ENCODE measurements at places on chromosomes 7 and 10.

DNA sequence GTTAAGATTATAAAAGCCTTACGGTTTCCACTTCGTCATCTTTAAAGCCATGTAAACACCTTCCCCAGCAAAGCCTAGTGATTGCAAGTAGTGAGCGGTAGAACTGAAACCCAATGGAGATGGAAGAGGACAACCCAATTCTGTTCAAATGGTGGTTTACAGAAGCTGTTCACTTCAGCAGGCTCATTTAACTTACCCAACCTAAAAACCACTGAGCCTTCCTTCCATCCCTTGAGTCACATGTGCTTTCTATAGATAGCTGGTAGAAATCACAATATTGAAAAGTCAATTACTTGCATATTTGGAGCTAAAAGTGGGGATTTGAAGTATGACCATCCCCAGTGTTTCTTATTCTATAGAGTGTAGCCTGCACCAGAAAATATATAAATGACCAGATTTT, 667.7 kb downstream of the SUGCT start:
- DNase-seq = no peak

GRCh38 chr7:42049761-42050160, 187.2 kb downstream of the GLI3 start:
- DNase-seq = no peak

DNA sequence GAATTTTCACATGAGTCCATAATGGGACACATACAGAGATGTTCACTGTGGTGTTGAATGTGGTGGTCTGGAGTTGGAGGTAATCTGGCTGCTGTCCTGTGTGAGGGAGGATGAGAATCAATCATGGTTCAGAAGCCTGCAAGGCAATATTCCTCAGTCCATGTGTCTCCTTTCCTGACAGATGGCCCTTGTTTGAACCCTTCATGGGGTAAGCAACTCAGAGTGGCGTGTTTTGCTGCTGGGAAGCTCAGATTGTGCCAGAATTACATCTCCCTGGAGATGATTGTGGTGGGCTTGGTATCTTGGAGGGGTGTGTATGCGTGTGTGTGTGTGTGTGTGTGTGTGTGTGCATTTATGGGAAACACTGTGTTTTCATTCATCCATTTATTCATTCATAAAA, 44.5 kb upstream of the COMTD1 start:
- DNase-seq = no peak

DNA sequence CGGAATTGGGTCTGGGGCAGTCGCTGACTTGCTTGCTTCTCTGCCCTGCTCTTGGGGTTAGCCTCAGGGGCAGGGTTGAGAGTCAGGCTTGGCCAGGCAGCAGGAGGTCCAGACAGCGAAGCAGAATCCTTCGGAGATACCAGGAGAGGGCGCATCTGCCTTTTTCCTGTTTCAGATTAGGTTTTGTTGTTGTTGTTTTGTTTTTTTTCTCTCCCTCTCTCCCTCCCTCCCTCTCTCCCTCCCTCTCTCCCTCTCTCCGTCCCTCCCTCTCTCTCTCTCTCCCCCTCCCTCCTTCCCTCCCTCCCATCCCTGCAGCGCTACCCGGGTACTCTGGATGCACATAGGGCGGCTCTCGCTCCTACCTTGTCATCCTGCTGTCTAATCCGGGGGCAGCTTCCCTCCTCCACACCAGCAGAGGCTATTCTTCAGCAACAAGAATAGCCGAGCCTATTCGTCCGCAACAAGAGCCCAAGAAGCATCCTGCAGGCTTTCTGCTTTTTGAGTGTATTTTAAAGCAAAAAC, 758 bp upstream of the OPTN start:
- DNase-seq = peak; percentile 65

DNA sequence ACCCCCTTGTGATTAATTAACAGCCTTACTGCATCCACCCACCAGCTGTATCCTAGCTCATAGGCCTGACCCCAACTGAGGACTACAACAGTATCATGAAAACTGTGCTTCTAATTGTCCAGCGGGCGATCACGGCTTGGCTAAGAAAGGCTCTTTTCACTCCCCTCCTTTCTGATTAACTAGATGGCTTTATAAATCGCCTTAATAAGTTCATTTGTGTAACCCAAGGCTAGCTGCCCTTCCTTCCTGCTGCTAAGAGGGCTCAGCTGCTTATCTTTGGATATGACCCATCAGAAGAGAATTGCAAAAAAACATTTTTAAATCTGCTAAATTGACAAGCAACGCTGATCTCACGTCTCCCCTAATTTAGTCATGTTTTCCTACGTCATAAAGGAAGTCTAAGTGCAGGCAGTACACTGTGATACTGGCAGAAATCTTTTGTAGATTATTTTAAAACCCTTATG, 163.0 kb upstream of the LAMB4 start:
- DNase-seq = no peak

DNA sequence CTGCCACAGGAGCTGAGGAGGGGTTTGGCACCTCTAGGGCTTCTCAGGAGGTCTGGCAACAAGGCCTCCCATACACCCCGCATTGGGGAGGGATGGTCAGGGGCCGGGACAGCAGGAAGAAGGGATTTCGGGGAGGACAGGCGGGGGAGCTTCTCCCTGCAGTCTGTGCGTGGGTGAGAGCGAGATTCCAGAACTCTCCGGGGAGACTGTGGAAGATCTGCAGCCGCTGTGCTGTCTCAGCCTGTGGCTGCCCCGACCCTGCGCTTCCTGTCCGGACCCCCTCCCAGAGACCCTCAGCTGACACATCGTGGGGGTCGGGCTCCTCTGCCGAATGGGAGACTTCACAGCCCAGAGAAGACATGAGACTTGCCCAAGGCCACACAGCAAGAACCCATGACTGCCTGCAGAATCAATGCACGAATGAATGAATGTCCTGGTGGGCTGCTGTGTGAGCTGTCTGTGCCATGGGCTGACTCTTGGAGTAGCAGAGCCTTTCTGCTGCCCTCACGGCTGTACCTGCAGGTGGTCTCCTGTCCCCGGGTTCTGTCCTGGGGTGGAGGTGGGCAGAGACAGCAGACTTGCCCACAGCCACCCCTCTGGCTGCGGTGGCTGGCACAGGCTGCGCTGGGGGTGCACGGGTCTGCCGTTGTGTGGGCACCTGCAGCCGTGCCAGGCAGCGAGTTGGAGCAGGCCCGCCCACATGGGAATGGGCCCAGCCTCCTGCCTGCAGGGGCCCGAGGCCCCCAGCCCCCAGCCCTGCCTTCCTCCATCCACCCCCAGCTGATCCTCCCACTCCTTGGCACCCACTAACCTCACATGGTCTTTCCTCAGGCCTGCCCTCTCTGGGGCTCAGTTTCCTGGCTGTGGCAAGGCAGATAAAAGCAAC, 16.3 kb upstream of the LFNG start:
- no peak for DNase-seq

GRCh38 chr10:77602231-77602912, 35.2 kb downstream of the KCNMA1 start:
- no peak for DNase-seq

- no peak for DNase-seq
Observed at GRCh38 chr10:78045237-78045636, 11.6 kb downstream of the RPS24 start.

GRCh38 chr7:7812112-7812511, 93.7 kb upstream of the RPA3 start:
- DNase-seq = no peak

- peak; percentile 58 for DNase-seq
Observed at GRCh38 chr10:128859738-128860386, 607.2 kb upstream of the MGMT start.

- DNase-seq = no peak
Observed at GRCh38 chr7:1865571-1866255, 195.6 kb downstream of the ELFN1 start.

- DNase-seq = peak; percentile 97
Observed at GRCh38 chr10:102502337-102503151, at the start of gene ACTR1A. ACTR1A (minus strand) TSS chr10:102502712; CDS start chr10:102502647, 65 bp downstream.

DNA sequence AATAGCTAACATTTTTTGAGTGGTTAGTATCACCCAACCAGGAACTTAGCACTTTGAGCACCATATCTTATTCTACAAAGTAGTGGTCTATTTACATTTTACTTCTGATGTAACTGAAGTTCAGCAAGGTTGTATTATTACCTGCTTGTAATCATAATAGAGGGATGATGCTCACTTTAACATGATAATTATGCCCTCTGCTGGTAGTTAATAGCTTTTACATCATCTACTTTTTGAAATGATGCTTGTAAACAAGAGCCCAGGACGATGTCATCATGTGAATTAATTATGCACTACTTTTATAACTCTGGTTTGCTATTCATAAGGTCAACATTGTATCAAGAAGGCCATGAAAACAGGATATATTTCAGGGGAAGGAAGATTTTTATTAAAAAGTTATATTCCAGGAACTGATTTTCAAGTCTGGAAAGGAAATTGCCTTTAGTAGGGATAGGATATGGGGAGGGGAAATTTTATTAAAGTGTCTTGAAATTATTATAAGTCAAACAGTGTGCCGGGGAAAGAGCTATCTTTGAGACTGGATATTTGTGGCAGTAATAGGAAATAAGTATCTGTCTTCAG, 80.3 kb upstream of the SCIN start:
- DNase-seq = no peak

DNA sequence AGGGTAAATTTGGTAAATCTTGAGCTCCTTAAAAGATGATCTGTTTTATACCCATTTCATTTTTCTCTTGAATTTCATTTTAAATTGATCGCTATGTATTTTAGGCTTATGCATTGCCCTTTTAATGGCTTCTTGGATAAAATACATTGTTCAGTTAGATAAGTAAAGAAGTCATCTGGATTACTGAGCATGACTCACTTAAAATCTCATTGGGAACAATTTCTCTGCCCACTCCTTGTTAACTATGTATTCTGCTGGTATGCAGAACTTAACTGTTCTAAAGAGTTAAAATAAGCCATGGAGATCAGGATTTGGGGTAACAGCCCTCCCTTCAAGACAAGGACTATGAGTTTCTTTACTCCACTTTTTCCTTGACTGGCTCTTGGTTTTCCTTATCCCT, 134.2 kb downstream of the SND1 start:
- no peak for DNase-seq

DNA sequence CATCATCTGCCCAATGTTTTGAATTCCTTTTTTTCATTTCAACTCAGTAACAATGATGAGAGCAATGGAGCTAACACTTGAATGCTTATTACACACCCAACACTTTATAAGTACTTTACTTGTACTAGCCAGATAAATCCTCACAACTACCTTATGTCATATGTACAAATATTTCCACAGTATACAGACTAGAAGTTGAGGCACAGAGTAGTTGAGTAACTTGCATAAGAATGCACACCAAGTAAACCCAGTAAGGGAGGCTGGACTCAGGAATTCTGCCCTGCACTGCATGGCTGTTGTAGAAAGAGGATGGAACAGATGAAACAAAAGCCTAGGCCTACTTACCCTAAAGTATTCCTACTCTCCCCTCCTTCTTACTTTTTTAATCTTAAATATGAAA, 15.8 kb downstream of the DPY19L1 start:
- DNase-seq = no peak

GRCh38 chr7:40223451-40224127, 88.8 kb downstream of the SUGCT start:
- no peak for DNase-seq

DNA sequence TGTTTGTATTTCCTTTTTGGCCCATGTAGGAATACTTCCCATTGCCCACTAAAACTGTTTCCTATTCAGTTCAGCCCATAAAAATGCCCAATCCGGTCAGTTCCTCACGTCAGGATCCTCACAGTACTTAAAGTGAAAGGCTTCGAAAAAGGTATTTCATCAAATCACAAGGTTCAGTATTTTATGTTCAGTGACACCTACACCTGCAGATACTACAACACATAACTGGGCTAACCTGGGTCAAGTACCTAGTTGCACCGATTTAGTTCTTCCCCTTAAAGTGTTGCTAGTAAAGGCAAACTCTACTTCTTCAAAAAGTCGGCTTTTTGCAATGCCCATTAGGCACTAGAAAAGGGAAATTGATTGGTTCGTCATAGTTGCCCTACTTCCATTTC, 1.1 kb downstream of the SNX13 start:
- no peak for DNase-seq

DNA sequence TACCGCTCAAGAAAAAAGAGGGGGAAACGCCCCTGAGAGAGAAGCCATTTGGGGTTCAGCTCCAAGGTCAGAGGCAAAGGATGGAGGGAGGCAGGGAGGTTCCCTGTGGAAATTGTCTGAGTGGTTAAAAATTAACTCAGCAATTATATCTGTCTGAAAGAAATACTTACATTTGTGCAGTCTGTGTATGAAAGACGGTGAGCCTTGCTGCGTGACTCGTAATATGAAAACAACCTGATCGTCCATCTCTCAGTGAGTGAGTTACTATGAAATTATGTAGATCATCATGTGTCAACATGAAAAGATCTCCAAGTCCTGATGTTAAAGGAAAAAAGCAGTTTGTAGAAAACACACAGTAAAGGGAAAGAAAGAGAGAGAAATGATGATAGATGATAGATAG, 67.2 kb upstream of the FAM204A start:
- no peak for DNase-seq

GRCh38 chr7:17580856-17581255, 282.4 kb downstream of the AHR start:
- no peak for DNase-seq

DNA sequence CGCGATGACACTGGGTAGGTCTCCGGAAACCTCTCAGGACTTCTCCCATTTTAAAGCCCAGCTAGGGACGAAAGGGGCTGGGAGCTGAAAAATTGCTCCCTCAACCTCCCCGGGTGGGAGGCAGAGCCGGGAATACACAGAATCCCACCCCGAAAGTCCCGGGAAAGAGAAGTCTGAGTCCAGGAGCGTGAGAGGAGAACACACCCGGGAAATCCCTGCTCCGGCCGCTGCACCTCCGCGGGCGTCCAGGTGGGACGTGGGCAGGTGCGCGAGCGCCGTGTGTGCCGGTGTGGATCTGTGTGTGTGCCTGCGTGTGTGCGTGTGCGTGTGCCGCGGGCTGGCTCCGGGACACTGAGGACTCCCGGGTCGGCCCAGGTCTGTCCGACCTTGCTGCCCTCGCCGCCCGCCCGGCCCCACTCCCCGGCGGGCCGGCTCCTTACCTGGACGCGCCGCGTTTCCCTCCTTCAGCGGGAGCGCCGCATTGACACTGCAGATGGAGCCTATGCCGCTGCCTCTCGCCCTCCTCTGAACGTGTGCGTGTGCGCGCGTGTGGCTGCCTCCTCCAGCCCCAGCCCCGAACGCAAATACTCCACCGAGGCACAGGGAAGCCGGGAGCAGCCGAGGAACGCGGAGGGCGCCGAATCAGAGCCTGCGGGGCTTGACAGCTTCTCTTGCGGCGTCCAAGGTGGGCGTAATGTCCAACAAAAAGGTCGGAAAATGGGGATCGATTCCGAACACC, at the start of gene PLXNA4:
TSS of gene PLXNA4 (minus strand) at position 489 of the 739 bp plus-strand sequence. CDS start 67,777 bp downstream, outside the sequence.
- no peak for DNase-seq

- DNase-seq = no peak
Observed at GRCh38 chr10:8337332-8337651, 282.8 kb downstream of the GATA3 start.

DNA sequence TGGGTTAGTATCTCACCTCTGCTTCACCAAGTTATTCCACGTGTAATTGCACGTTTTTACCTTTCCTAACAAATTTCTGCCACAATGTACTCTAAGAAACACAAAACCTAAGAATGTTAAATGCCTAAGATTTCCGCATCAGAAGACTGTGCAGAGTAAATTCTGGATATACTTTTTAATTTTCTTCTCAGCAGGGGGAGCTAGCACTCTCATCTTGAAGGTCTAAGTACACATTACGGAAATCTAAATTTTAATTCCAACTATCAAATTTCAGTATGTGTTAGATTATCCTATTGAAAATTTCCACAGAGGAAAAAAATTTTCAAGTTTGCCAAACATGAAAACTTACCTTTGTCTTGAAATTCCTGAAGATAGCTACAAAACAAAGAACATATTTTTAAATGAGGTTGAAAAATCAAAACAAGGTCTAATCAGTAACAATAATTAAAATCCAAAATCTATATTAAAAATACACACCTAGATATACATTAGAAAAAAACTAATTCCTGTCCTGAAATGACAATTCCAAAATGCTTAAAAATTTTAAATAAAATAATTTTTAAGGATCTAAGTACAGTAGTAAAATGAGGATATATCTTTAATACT, 10.5 kb downstream of the SKAP2 start:
- DNase-seq = no peak
